ENCODE measurements at places on chromosomes 4 and X.

- no peak for DNase-seq
Observed at GRCh38 chr4:100295792-100296191, 105.5 kb upstream of the DDIT4L start.

- no peak for DNase-seq
Observed at GRCh38 chr4:94408549-94409374, 43.0 kb upstream of the PDLIM5 start.

DNA sequence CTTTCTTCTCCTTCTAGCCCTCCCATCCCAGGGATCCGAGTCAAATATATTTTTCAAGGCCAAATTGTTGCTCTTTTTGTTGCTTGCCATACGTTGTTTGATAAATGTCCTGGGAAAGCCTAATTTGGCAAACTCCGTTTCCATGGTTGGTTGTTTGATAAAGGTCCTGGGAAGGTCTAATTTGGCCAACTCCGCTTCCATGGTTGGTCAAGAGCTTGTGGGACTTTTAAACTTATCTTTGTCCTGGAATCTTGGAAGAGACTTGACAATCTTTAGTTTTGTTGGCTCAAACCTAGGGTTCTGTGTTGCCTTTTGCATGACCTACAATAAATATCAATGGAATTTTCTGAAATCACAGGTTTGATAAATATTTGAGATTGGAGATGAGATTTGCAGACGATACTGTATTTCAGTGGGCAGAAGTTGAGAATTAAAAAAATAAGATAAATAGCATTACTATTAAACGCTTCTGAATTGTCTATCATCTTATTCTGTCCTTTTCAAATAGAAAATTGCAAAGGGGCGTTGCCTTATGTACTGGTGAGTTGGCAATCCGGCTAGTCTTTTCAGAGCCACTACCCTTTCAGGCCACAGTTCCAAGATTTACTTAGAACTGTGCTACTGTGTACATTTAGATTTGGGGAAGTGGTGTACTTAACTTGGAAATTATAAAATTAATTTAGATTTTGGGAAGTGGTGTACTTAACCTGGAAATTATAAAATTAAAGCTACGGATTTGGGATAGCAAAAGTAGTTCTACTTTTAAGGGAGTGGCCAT lies 804 bp downstream of the OSTC start:
- no peak for DNase-seq

- DNase-seq: no peak
Observed at GRCh38 chrX:133698298-133698697, 283.0 kb upstream of the GPC4 start.

GRCh38 chrX:15864629-15865028 lies 10.0 kb upstream of the AP1S2 start:
- DNase-seq: no peak

DNA sequence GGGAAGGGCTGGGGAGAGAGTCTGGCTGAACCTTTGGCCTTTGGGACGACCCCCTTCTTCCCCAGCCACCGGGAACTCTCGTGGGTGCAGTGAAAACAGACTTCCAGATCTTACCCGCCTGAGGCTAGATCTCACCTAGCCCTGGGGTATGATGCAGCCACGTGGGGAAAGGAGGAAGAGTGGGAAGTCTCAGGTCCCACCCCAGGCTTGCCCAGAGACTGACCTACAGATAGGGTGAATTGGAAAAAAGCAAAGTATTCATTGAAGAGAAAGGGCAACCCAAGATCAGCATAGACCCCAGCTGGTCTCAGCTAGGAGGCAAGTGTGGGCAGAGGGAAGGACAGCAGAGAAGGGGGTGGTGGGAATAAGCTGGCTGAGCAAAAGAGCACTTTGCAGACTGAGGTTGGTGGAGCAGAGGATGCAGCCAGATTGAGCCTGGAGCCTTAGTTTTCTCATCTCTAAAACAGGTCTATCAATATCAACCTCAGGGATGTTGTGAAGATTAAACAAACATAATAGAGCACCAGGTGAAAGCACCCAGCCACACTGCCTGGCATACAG lies 4.2 kb upstream of the EFNB1 start:
- no peak for DNase-seq

DNA sequence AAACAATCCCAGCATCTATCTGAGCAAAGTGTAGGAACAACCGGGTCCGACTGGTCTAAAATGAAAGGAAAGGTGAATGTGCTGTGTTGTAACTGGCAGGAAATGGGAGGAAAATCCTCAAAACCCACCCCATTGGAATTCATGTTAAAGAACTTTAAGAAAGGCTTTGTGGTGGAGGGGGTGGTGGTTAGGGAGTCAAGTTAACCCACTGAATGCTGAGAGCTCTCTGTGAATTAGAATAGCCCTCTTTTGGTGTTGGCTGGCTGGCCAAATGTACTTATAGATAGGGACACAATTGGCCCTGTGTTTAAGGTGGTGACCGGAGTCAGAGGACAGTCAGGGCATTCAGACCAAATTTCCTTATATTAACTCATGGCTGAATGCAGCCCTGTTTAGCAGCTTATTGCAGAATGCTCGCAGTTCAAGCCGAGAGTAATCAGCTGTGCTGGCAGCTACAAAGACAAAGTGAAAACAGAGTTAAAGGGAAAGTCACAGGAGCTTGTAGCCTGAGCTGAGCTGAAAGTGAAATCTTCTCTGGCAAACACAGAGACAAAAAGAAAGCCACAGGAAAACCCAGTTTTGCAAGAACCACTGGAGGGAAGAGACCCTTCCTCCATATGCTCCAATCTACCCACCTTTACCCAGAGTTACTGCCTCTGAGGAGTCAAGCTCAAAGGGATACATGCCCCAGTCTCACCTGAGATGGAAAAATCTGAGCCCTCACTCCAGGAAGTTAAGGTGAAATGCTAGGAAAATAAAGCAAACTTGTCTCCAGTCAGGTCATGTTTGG lies 38.5 kb upstream of the UGT2B7 start:
- no peak for DNase-seq

DNA sequence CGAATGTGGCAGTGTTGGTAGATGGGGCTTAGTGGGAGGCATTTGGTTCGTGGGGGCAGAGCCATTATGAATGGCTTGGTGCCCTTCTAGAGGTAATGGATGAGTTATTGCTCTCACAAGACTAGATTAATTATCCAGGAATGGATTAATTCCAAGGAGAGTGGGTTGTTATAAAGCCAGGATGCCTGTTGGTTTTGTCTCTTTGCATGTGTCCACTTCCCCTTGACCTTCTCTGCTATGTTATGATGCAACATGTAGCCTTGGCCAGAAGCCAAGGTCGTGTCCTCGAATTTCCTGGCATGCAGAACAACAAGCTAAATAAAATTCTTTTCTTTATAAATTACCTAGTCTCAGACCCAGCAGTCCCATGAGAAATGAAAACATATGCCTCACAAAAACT lies 111.2 kb upstream of the PLS3 start:
- no peak for DNase-seq

DNA sequence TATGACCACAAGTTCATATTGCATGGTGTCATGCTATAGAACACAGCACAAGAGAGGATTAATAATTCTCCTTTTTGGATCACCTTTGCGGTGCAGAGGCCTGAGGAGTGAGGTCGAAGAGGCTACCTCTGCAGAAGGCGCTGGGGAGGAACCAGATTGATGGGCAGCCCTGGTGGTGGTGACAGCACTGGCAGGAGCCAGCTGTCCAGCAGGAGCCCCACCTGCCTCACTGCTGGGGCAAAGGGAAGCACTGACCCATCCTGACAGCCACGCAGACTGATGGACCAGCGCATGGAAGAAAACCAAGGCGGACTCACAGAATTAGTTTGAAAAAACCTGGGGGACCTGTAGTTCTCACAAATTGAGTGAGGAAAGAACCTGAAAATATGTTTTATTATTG lies 50.9 kb downstream of the COX18 start:
- DNase-seq: no peak

GRCh38 chr4:182250446-182250845 lies 7.2 kb downstream of the TENM3 start:
- DNase-seq: no peak

DNA sequence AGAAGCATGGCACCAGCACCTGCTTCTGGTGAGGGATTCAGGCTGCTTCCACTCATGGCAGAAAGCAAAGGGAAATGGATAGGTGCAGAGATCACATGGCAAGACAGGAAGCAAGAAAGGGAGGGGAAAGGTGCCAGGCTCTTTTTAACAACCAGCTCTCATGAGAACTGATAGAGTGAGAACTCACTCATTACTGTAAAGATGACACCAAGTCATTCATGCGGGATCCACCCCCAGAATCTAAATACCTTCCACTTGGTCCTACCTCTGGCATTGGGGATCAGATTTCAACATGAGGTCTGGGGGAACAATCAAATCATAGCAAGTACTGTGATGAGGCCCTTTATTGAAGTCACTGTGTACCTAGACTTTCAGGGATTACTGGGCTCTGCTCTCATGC lies 72.0 kb upstream of the PRDM5 start:
- no peak for DNase-seq

DNA sequence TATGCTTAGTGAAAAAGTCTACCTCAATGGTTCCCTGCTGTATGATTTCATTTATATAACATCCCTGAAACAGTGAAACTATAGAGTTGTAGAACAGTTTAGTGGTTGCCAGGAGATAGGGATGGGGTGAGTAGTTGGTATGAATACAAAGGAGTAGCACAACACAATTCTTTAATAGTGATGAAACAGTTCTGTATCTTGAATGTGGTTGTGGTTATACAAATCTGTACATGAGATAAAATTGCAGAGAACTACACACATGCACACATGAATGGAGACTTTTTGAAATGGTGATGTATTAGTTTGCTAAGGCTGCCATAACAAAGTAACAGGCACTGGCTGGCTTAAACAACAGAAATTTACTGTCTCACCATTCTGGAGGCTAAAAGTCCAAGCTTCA lies 677.1 kb downstream of the ADGRL3 start:
- DNase-seq: no peak

- no peak for DNase-seq
Observed at GRCh38 chr4:17126321-17126966, 228.0 kb upstream of the LDB2 start.

- DNase-seq: no peak
Observed at GRCh38 chr4:122041312-122041711, 89.5 kb upstream of the TRPC3 start.

- DNase-seq: no peak
Observed at GRCh38 chr4:140170299-140170698, 16.3 kb upstream of the MAML3 start.

DNA sequence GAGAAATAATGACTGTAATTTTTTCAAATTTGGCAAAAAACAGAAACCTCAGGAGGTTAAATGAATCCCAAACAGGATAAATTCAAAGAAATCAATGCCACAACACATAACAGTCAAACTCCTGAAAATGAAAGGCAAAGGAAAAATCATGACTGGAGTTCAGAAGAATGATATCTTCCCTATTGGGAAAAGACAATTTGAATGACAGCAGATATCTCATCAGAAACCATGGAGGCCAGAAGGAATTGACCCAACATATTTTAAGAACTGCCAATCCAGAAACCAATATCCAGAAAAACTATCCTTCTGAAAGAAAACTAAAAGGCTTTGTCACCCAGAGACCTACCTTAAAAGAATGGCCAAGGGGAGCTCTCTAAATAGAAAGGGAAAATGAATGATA lies 40.1 kb upstream of the MAMLD1 start:
- DNase-seq: no peak

DNA sequence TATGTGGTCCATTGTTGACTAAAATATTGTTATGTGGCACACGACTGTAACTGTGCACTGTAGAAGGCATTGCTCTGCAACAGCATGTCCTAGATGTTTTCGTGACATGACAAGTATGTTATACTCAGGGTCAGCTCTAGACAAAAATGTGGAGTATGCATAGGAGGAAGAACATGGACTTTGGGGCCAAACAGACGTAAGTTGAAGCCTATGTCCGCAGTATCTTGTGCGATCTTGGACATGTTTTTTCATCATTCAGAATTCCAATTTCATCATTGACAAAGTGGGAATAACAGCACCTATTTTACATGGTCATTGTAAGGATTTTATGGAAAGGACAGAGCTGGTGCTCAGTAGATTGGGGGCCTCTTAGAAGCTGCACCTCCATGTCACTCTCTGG lies 27.7 kb upstream of the PROM1 start:
- DNase-seq: no peak

DNA sequence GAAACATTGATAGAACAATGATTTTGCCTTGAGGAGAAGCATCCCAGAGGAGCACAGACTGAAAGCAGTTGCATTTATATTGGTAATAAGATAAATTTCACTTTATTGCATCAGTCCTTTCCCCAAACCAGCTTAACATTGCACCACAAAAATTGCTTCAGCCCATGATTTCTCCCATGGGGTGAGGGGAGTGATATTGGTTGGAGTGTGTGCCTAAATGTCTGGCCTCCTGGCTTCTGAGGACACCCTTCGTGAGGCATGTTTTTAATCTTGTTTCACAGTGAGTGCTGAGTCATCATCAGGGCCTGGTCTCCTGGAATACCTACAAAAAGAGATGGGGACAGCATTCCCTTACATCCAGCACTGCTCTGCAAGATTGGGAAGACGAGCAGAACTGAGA lies 487.9 kb downstream of the C4orf33 start:
- no peak for DNase-seq

DNA sequence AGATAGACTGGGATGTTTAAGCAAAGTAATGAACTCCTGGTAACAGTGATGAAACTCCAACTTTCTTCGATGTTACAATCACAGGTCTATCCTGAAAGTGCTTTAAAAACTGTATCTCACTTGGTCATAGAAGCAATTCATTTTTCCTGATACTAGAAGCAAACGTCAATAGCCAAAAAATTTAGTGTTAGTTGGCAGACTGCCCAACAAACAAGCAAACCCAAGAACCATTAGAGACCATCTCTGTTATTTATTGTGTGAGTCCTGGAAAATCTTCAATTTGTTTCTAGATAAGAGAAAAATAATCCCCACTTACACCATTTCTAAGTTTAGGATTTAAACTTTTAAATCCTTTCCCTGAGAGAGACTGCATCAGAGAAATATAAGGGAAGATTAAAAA lies 553.9 kb downstream of the INPP4B start:
- no peak for DNase-seq

DNA sequence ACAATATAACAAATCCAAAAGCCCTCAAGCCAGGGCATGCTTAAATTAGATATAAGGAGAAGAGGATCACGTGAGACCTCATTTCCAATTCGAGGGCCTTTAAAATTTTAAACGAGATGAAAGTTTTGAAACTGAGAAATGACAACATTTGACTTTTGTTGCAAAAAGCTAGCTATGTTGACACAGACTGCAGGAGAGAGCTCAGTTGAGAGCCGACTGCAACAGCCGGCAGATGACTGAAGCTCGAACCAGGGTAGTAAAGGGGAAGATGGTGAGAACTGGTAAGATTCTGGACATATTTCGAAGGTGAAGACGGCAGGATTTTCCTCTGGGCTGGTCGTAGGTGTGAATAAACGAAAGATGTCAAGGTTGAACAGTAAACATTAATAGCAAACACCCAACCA lies 773 bp downstream of the PRMT9 start:
- DNase-seq: no peak

GRCh38 chrX:144717682-144718081 lies 529.6 kb upstream of the SPANXN1 start:
- DNase-seq: no peak

GRCh38 chr4:38855466-38855865 lies 1.2 kb downstream of the TLR6 start:
- DNase-seq: no peak

- no peak for DNase-seq
Observed at GRCh38 chr4:79831119-79831528, 241.9 kb downstream of the ANTXR2 start.
